ENCODE measurements at places on chromosomes 1 and 21.

- DNase-seq: no peak
Measured at GRCh38 chr1:199279067-199279466, 640.2 kb downstream of the PTPRC start.

GRCh38 chr1:23915466-23915865, 2.3 kb upstream of the CNR2 start:
- DNase-seq: no peak

- no peak for DNase-seq
Measured at GRCh38 chr1:7469255-7469938, 301.7 kb upstream of the VAMP3 start.

GRCh38 chr1:221760911-221761310, 19.0 kb upstream of the DUSP10 start:
- DNase-seq: no peak

DNA sequence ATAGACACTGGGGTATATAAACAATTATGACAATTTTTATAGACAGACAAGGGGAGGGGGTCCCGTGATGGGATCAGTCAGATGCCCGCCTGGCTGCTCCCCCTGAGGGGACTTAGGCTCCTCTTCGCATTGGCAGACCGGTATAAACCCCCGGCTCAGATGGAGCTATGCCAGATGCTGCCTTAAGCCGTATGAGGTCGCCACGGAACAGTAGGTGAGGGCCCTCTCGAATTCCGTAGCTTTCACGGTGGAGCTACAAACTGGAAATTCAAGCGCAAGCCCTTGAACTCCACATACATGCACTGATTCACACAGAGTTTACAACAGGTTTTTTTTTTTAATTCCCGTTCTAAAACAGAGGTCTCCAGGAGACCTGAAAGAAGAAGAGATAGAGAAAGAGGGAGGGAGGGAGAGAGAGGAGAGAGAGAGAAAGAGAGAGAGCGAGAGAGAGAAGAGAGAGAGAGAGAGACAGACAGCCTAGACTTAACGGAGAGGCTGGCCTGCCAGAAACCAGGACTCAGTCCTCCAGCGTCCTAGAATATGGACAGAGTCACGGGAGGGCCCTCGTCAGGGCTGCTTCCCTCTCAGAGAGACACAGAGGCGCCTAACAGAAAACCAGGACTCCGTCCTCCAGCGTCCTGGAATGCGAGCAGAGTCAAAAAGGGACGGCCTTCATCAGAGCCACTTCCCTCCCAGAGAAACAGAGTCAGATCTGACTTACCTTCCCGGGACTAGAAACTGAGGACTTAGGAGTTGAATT, 24.4 kb upstream of the TMEM54 start:
- no peak for DNase-seq

GRCh38 chr1:15413563-15414444, 4.1 kb downstream of the EFHD2 start:
- no peak for DNase-seq

- DNase-seq: no peak
Measured at GRCh38 chr1:15568387-15569073, 16.3 kb downstream of the AGMAT start.

- DNase-seq: no peak
Measured at GRCh38 chr1:200406161-200406797, 3.6 kb downstream of the ZNF281 start.

GRCh38 chr1:174028495-174028894, 6.3 kb upstream of the RC3H1 start:
- DNase-seq: no peak

Measured in CD4-positive, alpha-beta T cell treated with Interleukin-15 for 1 hour (primary cell).